Cardiac septum (tissue), 1 donor: ENCODE measurements at places on chromosomes 6 and 20. TPM values are rescaled to one million over a fixed set of nuclear protein-coding genes. Genes with fewer than 3 reads are reported as not detected.

GRCh38 chr20:63962426-63963347 is 6.5 kb upstream of the UCKL1 start:
- DNase-seq = no peak

GRCh38 chr6:156777577-156778453 is 637 bp downstream of the ARID1B start:
- peak; percentile 84 for DNase-seq

NR2E1 gene
- 0.08 TPM for total RNA-seq

OCSTAMP gene
- not detected for total RNA-seq

DNA sequence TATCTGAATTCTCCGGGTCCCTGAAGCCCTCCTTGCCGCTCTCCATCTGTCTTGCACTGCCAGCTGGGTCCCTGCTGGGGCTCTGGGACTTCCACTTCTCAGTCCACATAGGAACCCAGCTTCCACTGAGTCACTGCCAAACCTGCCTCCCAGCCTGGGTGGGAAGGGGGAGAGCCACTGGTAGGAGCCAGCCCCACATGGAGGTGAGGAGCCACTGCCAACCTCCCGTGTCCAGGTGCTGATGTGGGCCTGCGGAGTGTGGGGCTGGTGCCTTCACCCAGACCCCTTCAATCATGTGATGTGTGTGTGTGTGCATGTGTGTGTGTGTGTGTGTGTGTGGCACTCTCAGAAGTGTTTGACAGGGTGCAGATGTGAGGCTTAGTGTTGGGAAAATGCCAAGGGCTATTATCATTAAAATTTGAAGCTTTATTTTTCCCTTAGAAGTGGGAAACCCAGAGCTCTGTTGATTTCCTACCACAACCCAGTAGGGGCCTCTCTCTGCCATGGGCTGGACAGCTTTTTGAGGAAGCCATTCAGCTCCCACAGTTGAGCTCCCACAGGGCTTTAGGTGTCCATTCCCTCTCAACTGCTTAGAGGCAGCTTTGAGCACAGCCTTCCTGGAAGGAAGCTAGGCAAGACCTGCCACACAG is 9.3 kb upstream of the SGK2 start:
- no peak for DNase-seq

- DNase-seq = no peak
Measured at GRCh38 chr6:134010974-134011373, 41.5 kb downstream of the SLC2A12 start.

DNA sequence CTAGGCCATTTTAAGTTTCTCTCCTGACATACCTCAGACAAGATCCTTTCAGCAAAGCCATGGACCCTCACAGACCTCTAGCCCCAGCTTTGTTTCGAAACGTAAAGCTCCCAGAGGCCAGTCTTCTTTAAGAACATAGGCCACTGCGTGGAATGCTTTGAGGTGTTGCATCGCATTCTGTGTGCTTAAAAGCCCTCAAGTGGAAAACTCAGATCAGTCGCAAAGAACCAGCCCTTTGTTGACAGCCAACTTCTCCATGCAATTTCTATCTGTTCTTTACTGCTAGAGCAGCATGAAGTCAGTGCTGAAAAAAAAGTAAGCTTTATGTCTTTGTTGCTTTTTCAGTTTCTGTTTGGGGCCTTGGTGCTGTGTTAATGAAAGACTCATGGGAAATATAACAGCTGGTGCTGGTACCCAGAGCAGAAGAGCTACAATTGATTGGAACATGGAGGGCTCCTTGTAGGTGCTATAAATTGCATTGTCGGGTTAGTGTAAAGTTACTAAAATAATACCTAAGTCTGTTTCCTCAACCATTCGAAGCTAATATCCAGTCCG is 142.6 kb downstream of the MAP3K7 start:
- DNase-seq = no peak

COL9A3 gene
- 0.94 TPM for total RNA-seq

CDC25B gene
- total RNA-seq = 9.4 TPM

DNA sequence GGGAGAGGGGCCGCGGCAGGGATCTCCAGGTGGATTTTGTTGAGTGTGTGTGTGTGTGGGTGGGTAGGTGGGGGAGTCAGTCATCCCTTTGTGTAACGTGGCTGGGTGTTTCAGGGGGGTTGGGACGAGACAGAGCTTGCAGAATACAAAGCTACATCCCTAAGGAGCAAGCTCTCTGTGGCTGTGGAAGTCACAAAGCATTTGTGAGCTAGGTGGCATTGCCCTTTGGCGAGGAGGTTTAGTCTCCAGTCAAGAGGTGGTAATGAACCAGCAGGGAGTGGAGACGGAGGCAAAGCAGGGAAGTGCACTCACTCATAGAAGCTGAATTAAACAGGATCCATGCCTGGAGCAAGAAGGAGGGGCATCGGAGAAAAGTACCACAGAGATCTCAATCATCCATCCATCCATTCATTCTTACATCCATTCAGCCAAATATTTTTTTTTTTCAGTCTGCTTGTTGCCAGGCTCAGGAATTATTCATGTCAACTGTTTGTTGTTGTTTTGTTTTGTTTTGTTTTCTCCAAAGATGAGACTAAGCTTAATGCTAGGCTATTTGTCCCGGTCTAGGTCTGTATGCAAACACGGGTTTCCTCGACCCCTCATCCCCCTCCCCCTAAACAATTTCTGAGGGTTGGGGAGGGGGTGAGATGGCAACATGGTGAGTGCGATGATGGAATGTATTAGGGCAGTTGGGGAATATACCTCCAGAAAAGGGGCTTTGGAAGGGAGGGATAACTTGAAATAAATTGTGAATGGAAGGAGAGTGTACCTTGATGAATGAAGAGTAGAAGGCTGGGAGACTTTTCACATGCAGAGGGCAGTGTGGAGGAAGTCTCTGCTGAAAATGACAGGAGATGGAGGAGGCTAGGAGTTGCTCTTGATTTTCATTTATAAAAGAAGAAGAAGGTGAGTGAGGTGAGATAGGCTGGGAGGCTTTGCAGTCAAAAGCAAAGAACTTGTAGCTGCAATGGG is 1.0 kb downstream of the HCRTR2 start:
- DNase-seq = no peak

MYB gene
- total RNA-seq = 0.24 TPM

BFSP1 gene
- 0.83 TPM for total RNA-seq

AURKA gene
- total RNA-seq = 3.2 TPM

SLC35D3 gene
- total RNA-seq = not detected

DNA sequence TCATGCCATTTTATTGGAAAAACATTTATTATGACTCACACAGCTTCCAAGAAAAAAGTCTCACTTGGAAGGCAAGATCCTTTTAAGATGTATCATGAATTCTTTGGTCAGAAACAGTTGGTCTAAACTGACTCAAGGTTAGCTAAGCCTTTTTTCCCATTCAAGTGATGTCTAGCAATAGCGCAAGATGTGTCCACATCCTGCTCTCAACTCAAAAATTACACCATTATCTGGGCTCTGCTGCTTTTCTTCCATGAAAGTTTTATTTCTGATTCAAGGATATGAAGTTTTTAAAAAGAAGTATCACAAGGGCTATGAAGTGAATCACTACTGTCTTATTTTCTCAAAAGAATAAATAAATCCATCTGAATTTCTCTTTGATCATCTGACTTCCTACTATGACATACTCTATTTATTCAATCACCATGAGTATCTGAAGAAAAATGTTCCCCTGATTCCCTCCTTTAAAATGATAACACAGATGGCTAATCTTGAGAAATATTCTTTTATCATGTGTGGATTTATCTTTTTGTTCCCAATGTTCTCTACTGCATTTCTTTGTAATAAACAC is 139.2 kb downstream of the AHI1 start:
- no peak for DNase-seq

DNA sequence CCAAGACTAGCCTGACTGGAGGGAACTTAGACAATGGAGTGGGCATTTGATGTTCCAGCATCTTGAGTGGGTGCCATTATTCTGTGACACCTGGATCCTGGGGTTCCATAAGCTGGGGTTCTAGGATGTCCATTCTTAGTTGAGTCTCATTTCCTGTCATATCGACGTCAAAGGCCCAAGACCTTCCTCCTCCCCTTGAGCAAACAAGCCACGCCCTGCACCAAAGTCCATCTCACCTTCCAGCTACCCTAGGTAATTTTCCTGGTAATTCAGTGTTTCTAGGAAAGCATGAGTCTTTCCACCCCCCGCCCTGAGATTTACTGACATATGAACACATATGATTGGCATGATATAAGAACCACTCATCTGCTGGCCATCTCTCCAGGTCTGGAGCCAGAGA is at the start of gene TRIM40:
Gene TRIM40 (plus strand): TSS at position 384 of the 400 bp plus-strand sequence. CDS start 897 bp downstream, outside the sequence.
- no peak for DNase-seq

GRCh38 chr6:4736371-4736873 is 39.8 kb upstream of the CDYL start:
- DNase-seq = no peak

DNA sequence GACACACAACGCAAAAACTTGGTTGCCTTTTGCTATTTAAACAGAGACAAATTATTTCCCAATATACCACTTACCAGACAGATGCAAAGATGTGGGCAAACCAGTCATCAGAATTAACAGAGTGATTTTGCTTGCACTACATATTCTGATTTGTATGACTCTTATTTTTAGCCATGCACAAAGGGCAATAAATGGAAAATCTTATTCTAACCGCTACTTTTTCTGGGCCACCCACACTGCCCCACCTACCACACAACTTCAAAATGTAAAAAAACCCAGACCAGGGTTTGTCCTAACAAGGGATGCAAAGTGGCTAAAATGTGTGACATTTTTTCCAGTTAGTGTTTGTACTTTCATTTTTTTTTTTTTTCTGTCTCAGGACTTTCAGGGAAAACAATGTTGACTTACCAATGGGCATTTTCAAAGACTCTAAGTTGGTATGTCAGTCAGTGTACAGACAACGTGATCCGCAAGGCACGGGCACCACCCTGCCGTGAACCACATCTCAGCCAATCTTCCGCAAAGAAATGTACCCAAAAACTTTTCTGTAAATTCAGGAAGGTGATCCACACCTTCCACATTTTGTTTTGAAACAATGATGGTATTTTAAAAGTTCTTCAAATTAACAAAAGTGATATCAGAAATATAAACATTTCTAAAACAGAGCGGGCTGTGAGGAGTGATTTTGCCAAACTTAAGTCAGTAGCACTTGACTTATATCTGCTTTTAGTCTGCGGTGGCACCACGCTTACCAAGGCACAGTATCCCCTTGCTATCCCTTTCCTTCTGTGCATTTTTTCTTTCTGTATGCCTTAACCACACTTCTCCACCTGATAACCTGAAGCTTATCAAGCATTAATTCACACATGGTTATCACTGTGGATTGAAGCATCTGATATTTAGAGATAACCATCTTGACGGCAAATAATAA is 185.6 kb downstream of the GJA10 start:
- no peak for DNase-seq

DNA sequence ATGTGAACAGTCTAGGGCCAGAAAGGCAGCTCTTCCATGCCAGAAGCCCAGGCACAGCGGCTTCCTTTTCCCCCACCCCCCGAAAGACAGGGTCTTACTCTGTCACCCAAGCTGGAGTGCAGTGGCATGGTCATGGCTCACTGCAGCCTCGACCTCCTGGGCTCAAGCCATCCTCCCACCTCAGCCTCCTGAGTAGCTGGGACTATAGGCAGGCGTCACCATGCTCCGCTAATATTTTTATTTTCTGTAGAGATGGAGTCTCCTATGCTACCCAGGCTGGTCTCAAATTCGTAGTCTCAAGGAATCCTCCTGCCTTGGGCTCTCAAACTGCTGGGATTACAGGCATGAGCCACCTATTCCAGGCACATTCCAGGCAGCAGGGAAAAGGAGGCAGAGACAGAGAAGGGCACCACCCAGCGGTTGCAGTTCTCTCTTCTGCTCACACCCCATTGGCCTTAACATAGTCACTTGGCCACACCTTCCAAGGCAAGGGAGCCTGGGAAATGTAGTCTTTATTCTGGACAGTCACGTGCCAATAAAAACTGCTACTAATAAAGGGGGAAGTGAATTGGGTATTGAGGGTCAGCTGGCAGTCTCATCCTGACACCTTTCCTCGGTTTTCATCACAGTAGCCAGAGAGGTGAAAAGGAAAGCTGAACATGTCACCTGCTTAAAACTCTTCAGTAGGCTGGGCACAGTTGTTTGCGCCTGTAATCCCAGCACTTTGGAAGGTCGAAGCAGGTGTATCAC is 205.9 kb downstream of the ZMYND8 start:
- peak; percentile 78 for DNase-seq

DNA sequence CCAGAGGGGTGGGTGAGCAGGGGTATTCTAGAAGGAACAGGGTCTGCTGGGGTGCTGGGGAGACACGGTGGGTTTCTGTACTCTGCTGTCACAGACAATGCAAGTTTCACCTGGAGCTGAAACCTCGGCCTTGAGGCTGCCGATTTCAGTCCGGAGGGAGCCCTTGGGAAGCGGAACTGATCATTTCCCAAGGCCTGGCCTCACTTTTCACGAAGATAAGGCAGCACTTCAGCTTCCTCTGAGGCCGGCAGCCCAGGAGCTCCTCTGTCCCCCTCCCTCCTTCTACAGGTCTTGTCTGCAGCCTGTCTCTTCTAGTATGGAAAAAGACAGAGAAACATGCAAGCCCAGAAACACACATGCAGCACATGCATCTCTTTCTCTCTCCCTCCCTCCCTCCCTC is 242.1 kb downstream of the CDC5L start:
- DNase-seq = no peak

TCF21 gene
- 2.0 TPM for total RNA-seq

DNA sequence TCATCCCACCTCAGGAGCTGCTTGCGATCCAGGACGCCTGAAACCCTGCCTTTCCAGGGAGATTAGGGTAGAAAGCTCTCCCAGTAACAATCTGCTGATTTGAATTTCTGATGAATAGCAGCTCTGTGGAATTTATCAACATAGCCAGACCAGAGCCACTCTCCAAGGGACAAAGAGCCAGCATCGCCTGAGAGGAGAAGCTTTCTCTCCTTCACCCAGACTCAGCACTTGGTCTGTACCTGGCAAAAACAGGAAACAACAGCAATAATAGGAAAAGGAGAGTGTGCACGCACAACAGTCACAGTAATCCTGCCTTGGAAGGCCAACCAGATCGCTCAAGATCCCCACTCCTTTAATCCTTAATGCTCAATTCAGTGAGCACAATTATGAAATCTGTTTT is 22.3 kb upstream of the ROS1 start:
- no peak for DNase-seq

DNA sequence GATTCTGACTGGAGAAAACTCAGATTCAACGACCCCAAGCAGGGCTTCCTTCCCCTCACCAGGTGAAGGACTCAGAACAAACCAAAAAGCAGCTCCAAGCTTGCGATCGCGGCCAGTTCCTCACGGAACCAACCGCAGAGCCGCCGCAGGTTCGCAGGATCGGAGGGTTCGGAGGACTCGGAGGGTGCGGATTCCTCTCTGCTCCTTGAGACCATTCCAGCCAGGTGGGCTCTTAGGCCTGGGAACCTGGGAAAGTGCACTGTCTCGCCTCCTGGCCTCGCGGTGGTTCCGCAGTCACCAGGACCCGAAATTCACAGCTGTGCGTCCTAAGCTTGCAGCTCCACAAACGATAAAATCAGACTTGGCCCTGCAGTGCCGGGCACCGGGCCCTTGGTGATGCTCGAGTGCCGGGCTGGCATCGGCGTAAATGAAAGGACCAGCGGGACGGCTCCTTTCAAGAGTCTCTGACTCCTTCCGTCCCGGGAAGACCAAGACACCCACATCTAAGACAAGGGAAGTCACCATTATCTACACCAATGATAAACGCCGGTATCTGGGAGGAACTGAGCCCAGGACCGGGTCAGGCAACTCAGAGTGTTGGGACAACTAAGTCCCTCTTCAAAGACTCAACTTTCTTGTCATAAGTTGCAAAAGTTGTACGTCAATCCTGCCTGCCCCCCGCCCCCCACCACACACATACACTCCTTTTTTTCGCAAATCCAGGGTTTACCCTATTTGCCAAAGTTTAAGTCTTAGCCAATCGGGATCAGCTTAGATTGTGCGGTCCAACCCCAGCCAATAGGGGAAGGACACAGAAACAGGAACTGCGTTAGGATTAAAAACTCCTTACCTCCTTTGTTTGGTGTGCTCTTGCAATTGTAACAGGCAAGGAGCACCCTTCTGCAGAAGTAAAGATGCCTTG is 69.8 kb upstream of the PRSS16 start:
- DNase-seq = peak; percentile 84

ZC3H12D gene
- total RNA-seq = 0.35 TPM
